ENCODE measurements at places on chromosomes 3 and 15. TPM values are rescaled to one million over a fixed set of nuclear protein-coding genes. Genes with fewer than 3 reads are reported as not detected.

The CFAP20DC gene
- 3.5 TPM for total RNA-seq

GRCh38 chr15:88841236-88841635 lies 38.0 kb downstream of the ACAN start:
- H3K27ac ChIP-seq = no peak overlapping the region
- peaks cover 2% of the 10 kb centered on the region for H3K27me3 ChIP-seq
- no peak for DNase-seq
- no peak overlapping the region for H3K4me3 ChIP-seq
- H3K4me1 ChIP-seq = peaks cover 7% of the 10 kb centered on the region

DNA sequence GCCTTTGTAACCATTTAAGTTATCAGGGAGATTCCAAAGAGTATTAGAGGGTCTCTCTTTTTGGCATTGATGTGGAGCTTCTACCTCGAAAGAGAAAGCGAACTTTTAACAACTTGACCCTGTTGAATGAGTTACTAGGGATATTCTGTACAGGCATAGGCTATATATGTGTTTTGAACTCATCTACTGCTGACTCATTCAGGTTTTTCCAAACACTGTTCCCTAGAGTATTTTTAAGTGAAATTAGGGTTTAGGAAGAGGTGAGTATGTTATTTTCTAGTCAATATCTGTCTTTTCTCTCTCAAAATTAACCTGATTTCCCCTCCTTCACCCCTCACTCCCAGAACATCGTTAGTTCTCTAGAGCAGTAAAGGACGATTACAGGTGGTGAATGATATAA lies 228.1 kb upstream of the C2CD4B start:
- no peak for DNase-seq
- H3K27ac ChIP-seq = no peak overlapping the region
- H3K36me3 ChIP-seq = no peaks in the 10 kb centered on the region
- peaks cover 15% of the 10 kb centered on the region for H3K4me1 ChIP-seq
- peaks cover 19% of the 10 kb centered on the region for H3K27me3 ChIP-seq

The CCDC191 gene
- total RNA-seq = 2.2 TPM

The CFAP100 gene
- total RNA-seq = not detected

DNA sequence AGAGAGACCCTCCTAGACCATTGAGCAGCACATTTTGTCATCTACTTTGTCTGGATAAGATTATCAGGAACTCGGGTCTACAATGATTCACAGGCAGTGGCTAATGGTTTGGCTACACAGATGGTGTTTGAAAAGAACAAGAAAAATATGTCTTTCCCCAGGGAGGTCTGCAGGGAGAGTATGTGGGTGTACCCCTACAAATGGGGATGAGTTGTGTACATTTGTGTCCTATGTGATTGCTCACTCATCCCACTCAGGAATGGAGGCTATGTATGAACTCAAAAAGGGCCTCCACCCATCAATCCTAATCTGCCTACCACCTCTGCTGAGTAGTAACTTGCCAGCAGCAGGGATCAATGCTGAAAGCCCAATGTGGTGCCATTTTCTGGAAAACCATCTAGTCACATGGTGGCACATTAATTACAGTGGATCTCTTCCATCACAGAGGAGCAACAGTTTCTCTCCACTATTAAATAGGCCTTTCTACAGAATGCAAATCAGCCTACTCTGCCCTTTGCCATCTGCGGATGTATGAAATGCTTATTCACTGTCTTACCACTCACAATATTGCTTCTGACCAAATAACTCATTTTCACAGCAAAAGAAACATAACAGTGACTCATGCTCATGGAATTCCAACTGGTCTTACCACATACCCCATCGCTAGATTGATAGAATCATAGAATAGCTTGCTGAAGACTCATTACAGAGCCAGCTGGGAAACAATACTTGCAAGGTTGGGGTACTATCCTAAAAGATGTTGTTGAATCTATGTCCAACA lies 48.3 kb upstream of the TRIM42 start:
- peaks cover 3% of the 10 kb centered on the region for H3K27me3 ChIP-seq
- H3K36me3 ChIP-seq = no peaks in the 10 kb centered on the region
- H3K4me3 ChIP-seq = no peak overlapping the region
- H3K27ac ChIP-seq = no peak overlapping the region
- no peaks in the 10 kb centered on the region for H3K4me1 ChIP-seq
- no peak for DNase-seq

GRCh38 chr3:169394316-169394715 lies 269.2 kb downstream of the MECOM start:
- peaks cover 2% of the 10 kb centered on the region for H3K27me3 ChIP-seq
- H3K4me1 ChIP-seq = no peaks in the 10 kb centered on the region
- no peak overlapping the region for H3K27ac ChIP-seq

The HCLS1 gene
- total RNA-seq = 200 TPM

The EXD1 gene
- not detected for total RNA-seq

Measured in activated CD4-positive, alpha-beta T cell treated with anti-CD3 and anti-CD28 coated beads for 36 hours (primary cell).